ENCODE measurements at places on chromosomes 7 and 10.

- peak; percentile 42 for DNase-seq
Measured at GRCh38 chr10:106571192-106571946, 593.1 kb downstream of the SORCS1 start.

DNA sequence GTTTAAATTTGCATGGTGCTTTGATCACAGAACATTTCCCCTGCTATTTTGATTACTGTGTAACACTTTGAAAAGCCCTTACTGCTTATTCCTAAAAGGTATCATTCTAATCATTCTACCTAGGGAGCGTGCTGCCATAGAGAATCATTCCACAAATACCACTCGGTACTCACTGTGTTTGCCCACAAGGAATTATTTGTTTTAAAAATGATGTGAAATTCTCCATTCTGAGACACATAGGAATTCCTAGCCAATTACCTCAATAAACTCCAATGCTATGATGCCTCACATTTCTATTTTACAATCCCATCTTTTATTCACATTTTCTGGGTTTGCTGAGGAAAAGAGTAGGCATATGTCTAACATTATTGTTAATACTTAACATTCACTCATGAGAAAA lies 16.2 kb upstream of the TES start:
- no peak for DNase-seq

- no peak for DNase-seq
Measured at GRCh38 chr10:74921744-74922143, 95.3 kb downstream of the KAT6B start.

DNA sequence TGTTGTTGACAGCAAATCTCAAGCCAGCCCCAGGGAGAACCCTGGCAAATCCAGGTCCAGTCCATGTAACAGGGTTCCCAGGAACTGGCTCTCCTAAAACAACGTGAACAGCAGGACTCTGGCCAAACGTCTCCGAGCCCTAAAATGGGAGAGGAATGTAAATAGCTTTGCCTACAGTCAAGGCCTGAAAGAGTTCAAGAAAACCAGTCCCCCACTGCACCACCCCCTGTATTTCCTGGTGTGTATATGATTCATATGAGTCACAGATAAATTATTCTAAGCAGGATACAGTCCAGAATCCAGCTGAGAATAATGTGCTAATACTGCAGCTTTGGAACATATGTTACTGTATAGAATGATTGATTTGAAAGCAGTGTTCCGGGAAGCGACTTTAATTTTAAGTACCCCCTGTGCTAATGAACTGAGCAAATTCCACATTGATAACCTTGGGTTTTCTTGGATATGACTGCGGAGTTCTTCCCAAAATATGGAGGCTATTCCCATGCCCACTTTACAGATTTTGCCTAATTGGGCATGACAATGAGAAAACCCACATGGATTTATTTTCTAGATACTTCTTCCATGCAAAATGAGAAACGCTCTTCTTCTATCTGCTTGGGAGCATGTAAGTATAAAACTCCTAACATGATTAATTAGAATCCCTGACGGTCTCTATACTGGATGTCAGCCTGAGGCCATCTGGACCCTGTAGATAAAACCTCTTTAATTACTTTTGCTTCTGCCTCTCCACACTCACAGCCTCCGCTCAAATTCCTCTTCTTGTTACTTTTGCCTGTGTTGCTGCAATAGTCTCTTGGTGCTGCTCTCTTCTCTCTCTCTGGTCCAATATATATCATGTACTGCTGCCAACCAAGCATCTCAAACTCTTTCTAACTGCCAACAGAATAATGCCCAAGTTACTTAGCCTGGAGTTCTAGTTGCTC lies 50.2 kb downstream of the LAMB4 start:
- DNase-seq, result no peak

- DNase-seq, result no peak
Measured at GRCh38 chr7:114972567-114972966, 50.7 kb downstream of the MDFIC start.

- DNase-seq, result no peak
Measured at GRCh38 chr10:96904648-96905047, 72.5 kb downstream of the LCOR start.

DNA sequence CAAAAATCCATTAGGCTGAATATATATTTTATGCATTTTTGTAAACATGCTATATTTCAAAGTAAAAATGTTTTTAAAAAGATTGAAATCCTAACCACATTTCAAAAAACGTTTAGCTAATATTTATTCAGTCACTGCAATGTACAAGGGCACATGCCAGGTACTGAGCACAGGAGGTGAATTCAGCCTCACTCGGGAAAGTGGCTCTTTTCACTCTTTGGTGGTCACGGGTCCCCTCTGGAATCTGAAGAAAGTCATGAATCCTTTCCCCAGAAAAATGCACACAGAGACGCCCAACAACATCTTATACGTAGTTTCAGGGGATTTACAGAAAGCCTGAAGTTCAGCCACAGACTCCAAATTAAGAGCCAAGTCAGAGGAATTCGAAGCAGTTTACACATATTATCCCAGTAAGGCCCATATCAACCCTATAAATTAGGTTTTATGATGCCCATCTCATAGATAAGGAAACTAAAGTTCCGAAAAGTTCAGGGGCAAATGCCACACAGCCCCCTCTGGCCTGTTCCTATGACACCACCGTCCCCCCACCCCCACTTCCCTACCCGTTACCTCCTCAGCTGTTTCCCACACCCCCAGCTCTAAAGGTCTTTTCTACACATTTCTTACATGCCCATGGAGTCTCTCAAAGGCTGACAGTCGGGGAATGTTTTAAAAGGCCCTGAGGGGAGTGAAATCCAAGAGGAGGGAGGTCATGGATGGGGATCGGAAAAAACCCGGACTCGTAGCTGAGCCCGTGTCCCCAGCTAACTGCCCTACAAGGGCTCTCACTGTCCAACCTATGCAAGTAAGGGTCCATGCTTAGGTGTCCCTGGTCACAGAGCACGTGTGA lies 9.6 kb upstream of the SVOPL start:
- DNase-seq, result no peak

DNA sequence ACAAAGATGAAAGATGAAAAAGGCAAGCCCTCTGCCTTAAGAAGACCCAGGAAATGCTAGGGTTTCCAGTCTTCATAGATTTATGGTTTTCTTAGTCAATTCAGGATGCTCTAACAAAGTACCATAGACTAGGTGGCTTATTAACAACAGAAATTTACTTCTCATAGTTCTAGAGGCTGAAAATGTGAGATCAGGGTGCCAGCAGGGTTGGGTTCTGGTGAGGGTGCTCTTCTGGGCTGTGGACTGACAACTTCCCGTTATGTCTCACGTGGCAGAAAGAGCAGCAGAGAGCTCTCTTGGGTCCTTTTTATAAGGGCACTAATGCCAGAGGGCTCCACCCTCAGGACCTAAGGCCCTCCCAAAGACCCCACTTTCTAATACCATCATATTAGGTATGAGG lies 23.7 kb downstream of the ELMO1 start:
- no peak for DNase-seq

DNA sequence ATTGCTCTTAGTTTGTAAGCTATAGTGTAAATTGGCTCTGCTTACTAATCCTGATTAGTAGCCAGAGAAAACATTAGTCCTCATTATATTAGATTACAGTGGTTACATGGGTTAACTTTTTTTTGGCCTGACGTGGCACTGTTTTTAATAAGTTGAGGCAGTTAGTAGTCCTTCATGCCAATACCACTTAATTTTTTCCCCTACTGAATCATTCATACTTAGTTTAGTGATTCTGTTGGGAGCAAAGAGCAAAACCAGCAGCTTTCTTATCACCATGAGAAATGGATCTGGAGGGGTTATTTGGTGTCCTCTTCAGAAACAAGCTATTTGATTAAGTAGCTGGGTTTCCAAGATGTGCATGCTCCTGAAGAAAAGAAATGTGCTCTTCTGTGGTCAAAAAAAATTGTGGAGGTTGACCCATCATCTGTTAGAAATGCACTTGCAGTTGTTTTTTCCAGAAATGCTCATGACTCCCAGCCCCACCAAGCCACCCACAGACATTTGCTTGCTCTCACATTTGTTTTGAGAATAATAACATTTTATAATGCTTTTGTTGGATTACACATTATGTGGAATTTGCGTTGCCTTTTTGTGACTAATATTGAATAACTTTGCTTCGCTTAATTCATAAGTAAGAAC lies 258.5 kb downstream of the HDAC9 start:
- no peak for DNase-seq

- no peak for DNase-seq
Measured at GRCh38 chr7:80618096-80618495, 20.3 kb upstream of the CD36 start.

GRCh38 chr7:35380739-35381224 lies 126.9 kb upstream of the TBX20 start:
- DNase-seq, result no peak

DNA sequence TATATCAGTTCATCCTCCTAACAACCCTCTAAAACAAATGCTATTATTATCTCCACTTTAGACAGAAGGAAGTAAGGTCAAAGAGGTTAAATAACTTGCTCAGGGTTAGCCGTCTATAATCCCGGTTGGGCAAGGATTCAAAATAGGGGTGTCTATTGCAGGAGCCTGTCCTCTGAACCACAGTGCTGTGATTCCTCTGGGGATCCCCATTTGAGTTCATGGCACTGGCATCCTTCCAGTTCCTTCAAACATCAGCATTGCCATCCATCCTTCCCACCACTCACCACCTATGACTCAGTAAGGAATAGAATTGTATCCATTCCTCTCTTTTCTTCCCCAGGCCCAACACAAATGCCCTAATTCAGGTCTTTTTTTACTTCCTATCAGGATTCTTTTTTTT lies 25.6 kb downstream of the HPS6 start:
- no peak for DNase-seq

- no peak for DNase-seq
Measured at GRCh38 chr7:129859183-129859582, 93.6 kb downstream of the UBE2H start.

- DNase-seq, result no peak
Measured at GRCh38 chr10:97325754-97326153, 6.7 kb downstream of the FRAT1 start.

- no peak for DNase-seq
Measured at GRCh38 chr10:130461631-130462030, 325.4 kb downstream of the GLRX3 start.

- DNase-seq, result no peak
Measured at GRCh38 chr10:91983416-91983815, 59.8 kb downstream of the BTAF1 start.
